ENCODE measurements at places on chromosomes 2 and 18.

- no peak for DNase-seq
Observed at GRCh38 chr2:138058427-138058826, 94.2 kb downstream of the HNMT start.

- DNase-seq: no peak
Observed at GRCh38 chr2:24558781-24559472, 67.9 kb downstream of the NCOA1 start.

DNA sequence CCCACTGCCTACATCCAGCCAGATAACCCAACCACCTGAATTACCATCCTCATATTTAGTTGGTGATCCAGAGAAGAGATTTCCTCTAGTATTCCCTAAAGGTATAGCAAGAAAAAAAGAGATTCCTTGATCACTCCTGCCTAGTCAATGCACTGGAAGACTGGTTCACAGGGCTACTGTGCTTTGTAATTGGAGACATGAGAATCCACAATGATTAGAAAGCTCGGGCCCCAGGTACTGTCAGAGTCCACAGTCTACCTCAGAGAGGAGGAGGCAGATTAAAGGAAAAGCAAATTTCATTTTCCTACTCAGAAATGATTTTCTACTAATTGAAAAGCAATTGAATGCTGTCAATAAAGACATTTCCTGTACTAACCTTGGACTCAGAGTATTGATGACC lies 22.3 kb downstream of the SULT1C3 start:
- no peak for DNase-seq

- DNase-seq: no peak
Observed at GRCh38 chr2:108786008-108786353, 590 bp upstream of the CCDC138 start.

DNA sequence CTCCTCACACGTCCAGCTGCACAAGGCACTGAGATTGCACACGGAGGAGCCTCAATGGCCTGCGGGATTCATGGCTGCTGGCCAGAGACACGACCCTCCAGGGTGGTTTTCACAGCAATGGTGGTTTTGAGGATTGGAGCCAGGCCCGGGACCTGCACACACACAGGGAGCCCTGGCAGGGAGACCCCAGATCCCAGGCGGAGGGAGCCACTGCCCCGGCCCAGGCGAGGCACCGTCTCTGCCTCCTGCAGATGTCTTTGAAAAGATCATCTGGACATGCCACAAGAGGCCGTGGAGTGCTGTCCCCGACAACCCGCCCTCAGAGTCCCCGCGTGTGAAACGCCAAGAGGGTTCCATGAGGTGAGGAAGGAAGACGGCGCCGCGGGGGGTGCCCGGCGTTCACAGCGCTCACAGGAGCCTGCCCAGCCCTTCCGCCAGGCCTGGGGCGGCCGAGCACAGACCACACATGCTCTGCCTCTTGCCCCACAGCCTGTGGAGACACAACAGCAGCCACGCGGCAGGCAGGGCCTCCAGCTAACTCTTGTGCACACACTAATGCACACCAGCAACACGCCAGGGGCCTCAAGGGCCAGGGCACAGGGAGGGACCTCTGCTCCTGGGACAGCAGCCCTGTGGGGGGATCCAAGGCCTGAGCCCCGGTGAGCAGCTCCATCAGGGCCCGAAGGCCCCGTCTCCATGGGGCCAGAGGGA lies 72.8 kb upstream of the CTDP1 start:
- no peak for DNase-seq

DNA sequence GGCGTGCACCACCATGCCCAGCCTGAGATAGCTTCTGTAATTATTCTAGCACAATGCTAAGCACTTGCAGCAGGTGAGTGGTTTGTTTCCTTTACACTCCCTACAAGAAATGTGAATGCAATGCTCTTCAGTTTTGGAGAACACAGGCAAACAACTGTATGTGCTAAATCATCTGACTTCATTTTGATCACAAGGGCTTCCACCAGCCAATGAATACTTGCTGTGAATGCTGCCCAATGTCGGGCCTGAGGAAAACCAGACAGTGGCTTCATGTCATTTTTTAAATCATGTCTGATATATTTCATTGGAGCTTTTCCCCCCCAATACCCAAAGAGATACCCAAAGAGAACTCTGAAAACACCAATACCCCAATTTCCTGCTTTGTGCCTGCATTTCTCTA lies 155.6 kb upstream of the XPO1 start:
- no peak for DNase-seq

DNA sequence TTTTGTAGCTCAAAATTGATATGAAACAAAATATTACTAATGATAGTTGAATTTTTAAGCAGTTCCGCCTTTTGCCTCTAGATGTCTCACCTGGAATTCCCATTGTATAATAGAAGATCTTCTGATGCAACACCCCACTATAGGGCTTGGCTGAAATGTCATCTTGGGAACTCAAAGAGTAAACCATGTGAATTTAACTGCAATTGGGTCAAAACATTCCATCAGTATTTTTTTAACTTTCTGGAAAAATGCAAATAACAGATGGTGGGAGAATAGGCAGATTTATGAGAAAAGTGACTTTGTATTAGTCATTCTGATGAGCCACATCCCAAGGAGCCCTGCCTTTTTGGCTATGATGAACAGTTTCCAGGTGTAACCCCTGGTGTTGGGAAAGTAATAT lies 489.9 kb downstream of the NYAP2 start:
- no peak for DNase-seq

DNA sequence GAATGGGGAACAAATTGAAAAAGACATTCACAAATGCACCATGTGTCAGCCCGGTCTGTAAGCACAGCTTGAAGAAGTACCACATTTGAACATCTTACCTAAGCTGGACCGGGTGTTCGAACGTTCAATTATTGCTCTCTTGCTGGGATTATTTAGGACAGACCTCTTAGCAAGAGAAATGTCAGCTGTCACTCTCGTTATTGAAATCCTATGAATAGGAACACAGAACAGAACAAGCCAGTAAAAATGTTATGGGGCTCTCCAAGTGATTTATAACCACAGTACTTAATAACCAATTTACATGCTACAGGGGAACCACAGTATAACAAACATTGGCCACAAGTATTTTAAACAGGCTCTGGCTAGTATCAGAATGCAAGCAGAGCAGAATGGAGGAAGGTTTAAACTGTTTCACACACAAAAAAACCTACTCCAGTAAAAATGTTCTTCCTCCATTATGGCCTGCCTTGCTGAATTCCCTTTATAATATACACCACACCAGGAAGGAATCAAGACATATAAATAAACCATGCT lies 32.5 kb upstream of the ARL5A start:
- DNase-seq: no peak

- no peak for DNase-seq
Observed at GRCh38 chr2:60504049-60504448, 49.4 kb downstream of the BCL11A start.

- DNase-seq: no peak
Observed at GRCh38 chr2:12211326-12212175, 465.1 kb downstream of the LPIN1 start.

DNA sequence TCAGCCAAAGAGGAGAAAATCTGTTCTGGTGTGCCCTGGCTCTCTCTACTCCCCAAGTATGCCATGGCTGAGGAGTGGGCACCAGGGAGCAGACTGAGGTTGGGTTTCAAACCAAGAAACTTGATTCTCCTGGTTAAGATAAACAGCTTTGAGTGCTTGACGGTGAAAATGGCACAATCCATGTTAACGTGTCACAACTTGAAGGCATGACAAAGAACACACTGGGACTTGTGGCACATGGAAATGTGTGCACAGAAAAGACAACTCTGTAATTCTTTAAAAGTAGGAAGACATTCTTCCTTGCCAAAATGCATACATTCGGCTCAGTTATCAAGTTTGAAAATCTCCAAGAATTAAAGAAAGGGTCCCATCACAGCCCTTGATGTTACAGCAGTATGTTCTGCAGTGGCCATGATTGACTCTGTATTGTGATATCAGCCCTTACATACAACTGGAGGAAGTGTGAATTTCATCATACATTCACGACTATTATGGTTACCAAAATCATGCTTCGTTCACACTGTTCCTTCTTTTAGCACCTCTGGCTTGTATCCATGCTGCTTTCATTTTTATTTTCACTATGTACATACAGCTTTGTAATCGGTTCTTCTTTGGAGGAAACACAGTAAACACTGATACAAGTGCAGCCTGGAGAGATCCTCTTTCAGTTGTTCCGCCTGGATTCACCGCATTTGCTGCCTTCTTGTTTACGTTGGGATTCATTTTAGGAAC lies 15.6 kb upstream of the ACTG2 start:
- no peak for DNase-seq

GRCh38 chr2:57207191-57207590 lies 839.4 kb upstream of the VRK2 start:
- DNase-seq: no peak

DNA sequence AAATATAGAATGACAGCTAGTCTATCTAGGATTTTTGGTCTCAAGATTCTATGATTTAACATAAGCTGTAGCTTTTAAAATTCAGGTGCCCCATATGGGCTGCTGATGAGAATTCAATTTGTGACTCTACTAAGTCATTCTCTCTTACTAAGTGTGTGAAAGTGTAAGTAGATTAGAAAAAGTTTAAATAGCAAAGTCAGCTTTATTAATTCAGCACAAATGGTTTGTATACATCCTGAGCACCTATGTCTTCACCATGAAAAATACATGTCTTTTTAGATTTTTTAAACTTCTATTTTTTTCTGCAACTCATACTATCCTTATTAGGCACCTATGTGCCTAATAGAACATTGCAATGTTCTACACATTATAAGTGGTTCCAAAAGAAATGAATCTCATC lies 157.1 kb downstream of the METTL4 start:
- DNase-seq: no peak

DNA sequence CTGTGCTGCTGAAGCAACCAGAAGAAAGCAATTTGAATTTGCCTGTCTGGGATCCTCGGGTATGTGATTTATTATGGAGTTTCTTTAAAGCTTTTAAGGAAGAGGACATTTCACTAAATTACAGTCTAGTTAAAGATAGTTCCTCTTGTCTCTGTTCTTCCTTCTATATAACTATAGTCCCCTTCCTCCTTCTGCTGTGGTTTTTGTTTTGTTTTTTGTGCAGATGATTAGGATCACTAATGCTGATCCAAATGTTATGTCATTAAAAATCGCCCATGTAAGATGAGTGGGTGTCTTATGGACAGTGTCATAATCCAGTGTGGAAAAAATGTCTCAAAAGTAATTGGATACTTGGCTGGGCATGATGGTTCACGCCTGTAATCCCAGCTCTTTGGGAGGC lies 24.7 kb downstream of the PAPOLG start:
- DNase-seq: no peak

- DNase-seq: no peak
Observed at GRCh38 chr2:180656455-180656847, 324.0 kb upstream of the UBE2E3 start.

Measured in stimulated activated CD4-positive, alpha-beta T cell treated with anti-CD3 and anti-CD28 coated beads, Interleukin-4, amount 100 ng/mL, for 4 hours (primary cell).